Left lobe of liver (tissue), 2 donors: ENCODE measurements at places on chromosomes 2 and 18. TPM values are rescaled to one million over a fixed set of nuclear protein-coding genes. Genes with fewer than 3 reads are reported as not detected.

GRCh38 chr2:64814007-64814406, 160.3 kb upstream of the SERTAD2 start:
- no peak for DNase-seq

- no peak for DNase-seq
Observed at GRCh38 chr2:151159109-151159662, 102.5 kb downstream of the RBM43 start.

DNA sequence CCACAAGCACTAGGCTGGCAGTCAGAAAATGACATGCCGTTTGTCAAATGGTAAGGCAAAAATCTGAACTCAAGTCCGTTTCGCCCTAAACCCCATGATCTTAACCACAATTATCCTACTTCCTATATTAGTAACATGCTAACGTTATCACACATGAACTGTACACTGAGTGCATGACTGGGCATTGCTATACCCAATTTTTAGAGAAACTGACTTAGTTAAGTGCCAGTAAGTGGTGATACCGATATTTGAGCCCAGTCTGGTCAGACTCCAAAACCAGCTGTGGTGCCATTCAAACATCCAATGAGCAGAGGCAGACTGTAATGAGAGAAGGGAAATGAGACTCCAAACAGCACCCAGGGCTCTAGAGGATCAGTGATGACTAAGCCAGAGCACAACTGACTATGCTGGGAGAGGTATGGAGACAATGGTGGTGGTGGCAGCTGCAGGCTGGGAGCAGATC, 311.7 kb upstream of the PKDCC start:
- no peak for DNase-seq

DNA sequence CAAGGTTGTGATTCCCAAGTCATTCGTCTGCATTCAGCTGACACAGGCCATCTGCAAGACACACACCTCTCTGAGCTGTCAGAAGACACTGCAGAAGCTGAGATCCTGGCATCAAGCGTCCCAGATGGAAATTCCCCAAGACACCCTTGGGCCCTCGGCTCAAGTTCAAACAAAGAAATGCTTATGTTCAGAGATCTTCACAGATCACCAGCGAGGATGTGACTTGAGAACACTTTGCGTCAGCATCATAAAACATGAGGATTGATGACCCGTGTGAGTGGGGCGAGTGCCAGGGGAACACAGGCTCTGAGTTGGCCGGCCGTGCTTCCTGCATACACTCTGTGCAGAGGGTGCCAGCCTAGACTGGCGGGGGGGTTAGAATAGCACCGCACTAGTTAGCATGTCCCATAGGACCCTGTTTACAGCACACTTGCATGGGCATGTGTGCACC, 36.8 kb downstream of the KCNIP3 start:
- DNase-seq: no peak

DNA sequence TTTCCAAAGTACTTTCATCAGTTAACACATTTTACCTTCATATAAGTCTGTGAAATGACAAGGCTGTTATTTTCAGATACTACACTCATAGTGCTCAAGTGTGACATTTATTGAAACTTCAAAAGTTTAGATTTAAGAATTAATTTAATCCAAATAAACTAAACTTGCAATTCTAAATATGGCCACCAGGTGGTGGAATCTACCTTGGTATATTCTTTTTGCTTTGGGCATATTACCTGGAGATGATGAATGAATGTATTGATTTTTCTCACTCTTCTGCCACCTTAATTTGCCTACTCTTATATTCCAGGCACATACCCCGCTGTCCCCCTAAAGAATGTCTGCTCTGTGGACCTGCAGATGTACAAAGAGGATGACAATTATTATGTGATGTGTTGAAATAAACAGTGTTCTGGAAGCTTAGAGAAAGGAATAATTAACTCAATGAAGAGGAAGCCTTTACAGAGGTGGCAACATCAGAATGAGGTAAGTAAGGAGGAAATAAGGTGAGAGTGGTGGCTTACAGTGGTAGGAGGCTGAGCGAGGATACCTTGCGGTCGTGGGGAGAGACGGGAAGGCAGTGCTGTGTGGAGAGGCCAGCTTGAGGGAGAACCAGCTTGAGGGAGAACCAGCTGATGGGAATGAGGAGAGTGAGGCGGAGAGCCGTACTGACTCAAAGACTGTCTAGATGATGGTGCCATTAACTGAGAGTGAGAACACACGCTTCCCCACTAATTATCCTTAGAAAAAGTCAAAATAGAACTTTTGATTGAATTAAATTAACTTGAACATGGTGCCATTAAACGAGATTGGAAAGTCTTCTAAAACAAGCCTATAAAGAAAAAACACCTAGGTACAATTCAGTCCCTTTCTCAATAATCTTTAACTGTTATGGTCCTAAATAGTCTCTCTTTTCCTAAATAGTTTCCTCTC, 179.5 kb downstream of the CELF4 start:
- no peak for DNase-seq

DNA sequence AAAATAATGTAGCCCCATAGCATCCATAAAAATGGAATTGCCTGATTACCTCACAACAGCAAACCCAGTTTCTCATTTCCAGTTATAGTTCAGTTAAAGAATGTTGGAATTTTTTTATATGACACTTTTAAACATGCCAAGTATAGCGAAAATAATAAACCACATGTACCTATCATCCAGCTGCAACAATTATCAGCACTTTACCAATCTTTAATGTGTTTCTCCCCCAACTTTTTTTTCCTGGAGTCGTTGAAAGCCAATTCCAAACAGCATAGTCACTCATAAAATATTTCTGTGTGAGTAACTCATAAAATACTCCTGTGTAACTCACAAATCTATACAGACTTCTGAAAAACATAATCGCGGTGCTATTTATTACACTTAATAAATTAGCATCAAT, 38.1 kb downstream of the SMAD4 start:
- no peak for DNase-seq

DNA sequence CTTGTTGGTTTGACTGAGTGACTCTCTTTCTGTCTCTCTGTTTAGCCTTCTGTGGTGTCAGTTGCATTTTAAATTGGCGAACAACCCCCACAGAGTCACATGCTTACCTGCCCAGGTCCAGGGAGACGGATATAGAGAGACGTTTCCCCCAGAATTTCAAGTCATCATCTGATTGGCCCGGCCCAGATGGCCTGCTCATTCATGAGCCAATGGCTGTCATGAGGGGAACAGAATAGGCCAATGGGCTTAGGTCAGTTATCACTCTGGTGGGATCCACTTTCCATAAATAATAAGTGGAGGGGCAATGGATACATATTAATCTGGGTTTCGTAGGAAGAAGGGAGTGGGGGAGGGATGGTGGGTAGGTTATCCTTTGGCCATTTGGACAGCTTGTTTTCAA, 150.0 kb upstream of the SPRED2 start:
- DNase-seq: no peak

DNA sequence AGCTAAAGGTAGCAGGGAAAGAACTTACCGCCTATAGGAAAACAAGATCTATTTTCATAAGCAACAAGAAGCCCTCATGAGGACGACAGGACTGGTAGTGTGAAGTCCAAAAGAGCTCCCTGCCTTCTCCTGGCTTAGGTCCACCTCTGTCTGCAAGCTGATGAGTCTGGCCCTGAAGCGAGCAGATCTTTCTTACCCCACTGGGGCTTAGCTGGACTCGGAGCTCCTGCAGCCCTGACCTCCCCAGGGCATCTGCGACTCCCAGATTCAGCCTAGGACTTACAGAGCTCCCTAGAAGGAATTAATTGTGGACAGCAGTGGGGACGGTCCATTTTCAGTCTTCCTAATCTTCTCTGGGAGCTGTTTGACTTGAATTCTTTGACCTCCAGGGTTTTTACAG, 53.7 kb downstream of the MCFD2 start:
- DNase-seq: no peak

- no peak for DNase-seq
Observed at GRCh38 chr18:45521777-45522176, 93.5 kb upstream of the SLC14A2 start.

DNA sequence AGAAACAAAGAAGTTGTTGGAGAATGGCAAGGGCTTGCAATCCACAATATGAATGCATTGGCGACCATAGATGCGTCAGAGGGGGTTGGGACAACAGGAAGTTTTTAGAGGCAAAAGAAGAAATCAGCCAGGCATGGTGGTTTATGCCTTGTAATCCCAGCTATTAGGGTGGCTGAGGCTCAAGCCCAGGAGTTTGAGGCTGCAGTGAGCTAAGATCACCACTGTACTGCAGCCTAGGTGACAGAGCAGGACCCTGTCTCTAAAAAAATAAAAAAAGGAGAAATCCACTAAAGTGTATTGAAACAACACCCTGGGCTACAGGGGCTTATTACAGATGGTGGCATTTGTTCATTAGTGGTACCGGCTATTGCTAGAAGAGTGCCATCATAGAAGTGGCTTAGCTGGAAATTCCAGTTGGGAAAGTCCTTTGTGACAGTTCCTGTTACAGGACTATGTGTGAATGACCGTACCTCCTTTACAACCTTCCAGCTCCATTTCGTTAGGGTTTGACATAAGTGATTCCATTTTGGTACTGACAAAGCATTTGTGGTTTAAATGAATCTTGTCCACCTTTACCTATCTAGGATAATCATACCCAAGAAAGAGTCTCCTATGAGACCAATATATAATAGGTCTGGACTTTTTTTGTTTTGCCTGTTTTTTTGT, 10.7 kb upstream of the WDSUB1 start:
- DNase-seq: no peak

- DNase-seq: no peak
Observed at GRCh38 chr2:186455613-186456012, 30.4 kb upstream of the ZC3H15 start.

- DNase-seq: no peak
Observed at GRCh38 chr2:235577404-235578330, 83.8 kb downstream of the AGAP1 start.

The FAM110C gene
- 6.7 TPM for total RNA-seq

The GKN1 gene
- total RNA-seq: not detected

The SLC8A1 gene
- 6.0 TPM for total RNA-seq

The FOSL2 gene
- total RNA-seq: 9.3 TPM

The ATP5MC3 gene
- 192 TPM for total RNA-seq

The PDCD1 gene
- total RNA-seq: 0.18 TPM

The SCYGR4 gene
- not detected for total RNA-seq

The HOXD9 gene
- total RNA-seq: not detected

The AMER3 gene
- not detected for total RNA-seq

The FAM228A gene
- total RNA-seq: 0.20 TPM

The SIX3 gene
- not detected for total RNA-seq

The MAP4K3 gene
- total RNA-seq: 12.8 TPM
